Activated T-cell treated with anti-CD3 and anti-CD28 coated beads, Interleukin-2, amount 50 U/mL, for 4 hours (primary cell): ENCODE measurements at places on chromosomes 3 and 15.

GRCh38 chr3:17054301-17054981 lies 169.7 kb downstream of the PLCL2 start:
- no peak for DNase-seq

DNA sequence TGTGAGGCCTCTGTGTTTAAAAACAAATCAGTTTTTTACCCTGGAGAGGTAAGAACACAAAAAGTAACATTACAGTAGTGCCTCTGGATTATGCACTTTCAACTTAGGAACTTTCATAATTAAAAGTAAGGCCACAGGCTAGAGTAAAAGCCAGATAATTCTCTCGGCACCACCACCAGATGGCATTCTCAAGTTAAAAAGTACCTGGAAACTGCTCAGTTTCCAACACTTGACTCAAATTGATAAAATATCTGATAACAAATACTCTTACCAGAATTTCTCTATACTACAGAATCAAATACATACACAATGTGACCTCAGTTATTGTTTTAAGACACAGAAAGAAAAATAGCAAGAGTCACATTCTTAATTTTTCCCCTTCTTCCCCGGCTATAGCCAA lies 19.9 kb downstream of the SPICE1 start:
- peak; percentile 30 for DNase-seq

DNA sequence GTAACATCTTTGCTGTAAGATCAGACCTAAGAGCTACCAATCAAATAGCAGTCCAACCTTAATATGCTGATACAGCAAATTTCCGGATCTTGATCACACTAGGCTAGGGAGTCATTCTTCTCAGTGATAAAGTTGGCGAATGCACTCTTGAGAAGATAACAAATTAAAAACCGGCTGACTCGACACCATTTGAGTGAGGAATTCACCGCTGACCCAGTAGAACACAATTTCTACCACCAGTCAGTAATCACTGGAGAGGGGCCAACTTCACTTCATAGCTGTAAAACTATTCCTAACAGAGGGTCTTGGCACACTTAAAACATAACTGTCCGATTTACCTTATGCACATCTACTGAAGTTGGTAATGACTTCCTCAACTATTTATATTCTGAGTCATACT lies 47.2 kb downstream of the MEIS2 start:
- DNase-seq, result no peak

DNA sequence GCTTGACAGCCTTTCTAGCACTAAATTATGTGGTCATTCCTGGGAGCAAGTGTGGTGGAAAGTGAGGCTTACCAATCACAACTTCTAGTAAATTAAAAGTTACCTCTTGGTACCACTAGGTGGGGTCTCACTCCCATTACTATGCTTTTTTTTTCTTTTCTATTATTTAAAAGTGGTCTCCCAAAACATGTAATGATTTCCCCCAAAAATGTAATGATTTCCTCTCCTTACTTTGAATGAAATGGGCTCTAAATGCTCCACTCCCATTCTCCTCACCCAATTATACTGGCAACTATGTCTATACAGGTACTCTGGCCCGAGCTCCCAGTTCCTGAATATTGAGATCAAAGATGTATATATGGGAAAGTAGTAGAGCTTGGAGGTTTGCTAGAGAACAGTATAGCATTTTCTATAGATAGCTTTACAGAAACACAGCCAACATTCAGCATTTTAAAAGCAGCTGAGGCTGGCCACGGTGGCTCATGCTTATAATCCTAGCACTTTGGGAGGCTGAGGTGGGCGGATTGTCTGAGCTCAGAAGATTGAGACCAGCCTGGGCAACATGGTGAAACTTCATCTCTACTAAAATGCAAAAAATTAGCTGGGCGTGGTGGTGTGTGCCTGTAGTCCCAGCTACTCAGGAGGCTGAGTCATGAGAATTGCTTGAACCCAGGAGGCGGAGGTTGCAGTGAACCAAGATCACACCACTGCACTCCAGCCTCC lies 70.9 kb downstream of the DCUN1D1 start:
- DNase-seq, result no peak
